ENCODE measurements at places on chromosomes 4 and X.

DNA sequence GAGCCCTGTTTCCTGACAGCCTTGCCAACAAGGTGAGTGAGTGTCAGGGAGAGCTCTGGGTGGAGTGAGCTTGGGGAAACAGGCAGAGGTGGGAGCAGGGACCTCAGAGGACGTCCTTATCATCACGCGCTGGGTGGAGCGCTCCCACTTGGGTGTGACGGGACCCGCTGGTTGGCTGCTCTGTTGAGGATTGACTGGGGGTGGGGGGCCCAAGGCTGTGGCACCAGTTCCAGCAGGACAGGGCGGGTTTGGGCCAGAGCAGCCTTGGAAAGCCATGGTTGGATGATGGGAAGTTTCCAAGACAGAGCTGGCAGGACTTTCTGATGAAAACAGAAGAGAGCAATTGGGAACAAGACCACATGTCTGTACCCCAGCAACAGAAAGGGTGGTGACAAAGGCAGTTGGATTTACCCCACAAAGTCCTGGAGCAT, 3.0 kb upstream of the PCGF3 start:
- DNase-seq: no peak

- peak; percentile 16 for DNase-seq
Observed at GRCh38 chr4:24657768-24658617, 73.6 kb upstream of the DHX15 start.

GRCh38 chrX:39855748-39856129, 242.0 kb downstream of the BCOR start:
- DNase-seq: peak; percentile 33

- DNase-seq: no peak
Observed at GRCh38 chr4:2798399-2799223, 5.7 kb downstream of the SH3BP2 start.

GRCh38 chrX:38313190-38313589, 14.1 kb downstream of the RPGR start:
- no peak for DNase-seq

- DNase-seq: no peak
Observed at GRCh38 chr4:125735102-125735501, 420.3 kb downstream of the FAT4 start.

- no peak for DNase-seq
Observed at GRCh38 chr4:26692014-26692726, 108.3 kb downstream of the TBC1D19 start.

DNA sequence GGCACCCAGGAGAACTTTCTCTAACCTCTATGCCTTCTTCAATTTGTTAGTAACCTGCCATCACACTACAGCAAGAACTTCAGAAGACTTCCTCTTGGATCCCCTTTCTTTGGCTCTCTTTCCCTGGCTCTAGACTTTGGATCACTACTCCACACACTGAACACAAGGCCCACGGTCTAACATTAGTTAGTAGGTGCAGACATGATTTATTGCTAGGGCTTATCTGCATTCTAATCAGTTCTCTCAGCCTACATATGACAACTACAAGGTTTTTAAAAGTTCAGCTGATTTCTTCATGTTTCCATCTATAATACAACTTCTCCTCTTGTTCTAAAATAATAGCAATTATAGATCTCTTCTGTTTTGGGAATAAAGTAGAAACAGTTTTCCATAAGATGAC, 209.1 kb upstream of the ANXA10 start:
- DNase-seq: no peak

- no peak for DNase-seq
Observed at GRCh38 chr4:91525621-91526020, 778.1 kb upstream of the GRID2 start.

GRCh38 chrX:111490688-111491087, 20.8 kb upstream of the SERTM2 start:
- DNase-seq: peak; percentile 23

DNA sequence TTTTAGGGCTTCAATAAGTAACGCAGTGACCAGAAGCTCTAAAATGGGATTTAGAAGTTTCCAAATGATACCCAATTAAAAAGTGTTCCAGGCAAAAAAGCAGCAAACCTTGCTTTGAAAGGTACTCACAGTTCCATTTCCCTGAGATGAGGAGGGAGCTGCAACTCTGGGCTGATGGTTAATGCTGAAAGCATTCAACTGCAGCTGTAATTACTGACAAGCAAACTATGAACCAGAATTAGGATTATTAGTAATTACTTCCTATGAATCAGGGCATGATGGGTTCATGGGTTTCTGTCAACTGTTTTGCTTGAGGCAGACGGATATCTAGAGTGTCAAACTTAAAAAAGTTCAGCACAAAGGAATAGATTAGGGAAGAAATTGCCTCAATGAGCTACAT, 357.4 kb downstream of the STIM2 start:
- DNase-seq: no peak

- no peak for DNase-seq
Observed at GRCh38 chr4:52573551-52573950, 85.5 kb downstream of the USP46 start.

DNA sequence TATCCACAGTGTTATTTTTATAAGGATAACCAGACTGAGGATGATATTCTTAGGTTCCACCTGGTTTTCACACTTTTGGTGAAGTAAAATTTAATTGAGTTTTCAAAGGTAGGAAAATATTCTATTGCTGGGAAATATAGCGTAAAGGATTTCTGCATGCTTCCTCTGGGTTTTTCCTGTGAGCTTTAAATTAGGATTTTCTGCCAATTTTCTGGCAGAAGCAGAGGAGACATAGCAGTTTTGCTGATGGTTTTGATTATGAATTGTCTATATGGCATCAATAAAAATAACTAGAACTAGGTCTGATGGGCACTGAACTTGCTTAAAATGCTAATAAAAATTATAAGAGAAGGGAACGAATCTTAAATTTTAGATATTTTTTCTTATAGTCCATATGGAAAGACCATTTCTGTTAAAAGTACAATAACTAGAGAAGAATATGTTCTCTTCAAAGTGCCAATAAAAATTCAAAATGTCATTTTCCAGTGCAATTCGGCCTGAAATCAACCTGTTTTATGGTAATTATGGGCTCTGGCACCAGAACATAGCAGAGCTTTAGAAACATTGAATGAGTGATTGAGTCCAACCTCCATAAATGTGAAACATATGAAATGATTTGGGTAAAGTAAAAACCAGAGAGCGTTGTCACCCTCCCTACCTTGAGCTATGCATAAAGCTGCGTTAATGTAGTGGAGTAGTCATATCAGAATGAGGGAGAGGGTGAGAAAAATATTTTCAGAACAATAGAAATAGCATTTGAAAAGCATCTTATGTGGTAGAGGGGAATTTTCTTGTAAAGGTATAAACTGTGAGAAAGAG, 279.7 kb downstream of the SPRY1 start:
- DNase-seq: no peak

DNA sequence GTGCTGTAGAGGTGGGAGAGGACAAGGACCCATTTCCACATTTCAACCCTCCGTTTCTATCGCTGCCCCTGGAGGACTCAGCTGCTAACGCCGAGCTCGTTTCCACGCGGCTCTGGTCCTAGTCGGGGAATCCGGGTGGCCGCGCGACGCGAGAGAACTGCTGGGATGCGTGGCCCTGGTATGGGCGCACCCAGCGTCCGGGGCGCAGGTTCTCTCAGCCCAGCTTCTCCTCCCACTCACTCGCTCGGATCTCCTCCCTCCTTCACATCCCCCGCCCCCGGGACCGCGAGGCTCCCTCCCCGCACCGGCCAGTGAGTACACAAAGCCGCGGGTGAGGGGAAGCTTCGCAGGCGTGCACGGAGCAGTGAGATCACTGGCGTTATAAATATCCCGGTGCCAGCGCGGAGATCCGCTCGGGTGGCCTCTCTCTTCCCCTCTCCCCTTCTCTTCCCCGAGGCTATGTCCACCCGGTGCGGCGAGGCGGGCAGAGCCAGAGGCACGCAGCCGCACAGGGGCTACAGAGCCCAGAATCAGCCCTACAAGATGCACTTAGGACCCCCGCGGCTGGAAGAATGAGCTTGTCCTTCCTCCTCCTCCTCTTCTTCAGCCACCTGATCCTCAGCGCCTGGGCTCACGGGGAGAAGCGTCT, at the start of gene FGF5:
FGF5 (plus strand) TSS at position 412 of the 649 bp plus-strand sequence; CDS start at position 573, 161 bp downstream.
- peak; percentile 76 for DNase-seq

- DNase-seq: no peak
Observed at GRCh38 chrX:34426334-34426733, 230.8 kb downstream of the TMEM47 start.

DNA sequence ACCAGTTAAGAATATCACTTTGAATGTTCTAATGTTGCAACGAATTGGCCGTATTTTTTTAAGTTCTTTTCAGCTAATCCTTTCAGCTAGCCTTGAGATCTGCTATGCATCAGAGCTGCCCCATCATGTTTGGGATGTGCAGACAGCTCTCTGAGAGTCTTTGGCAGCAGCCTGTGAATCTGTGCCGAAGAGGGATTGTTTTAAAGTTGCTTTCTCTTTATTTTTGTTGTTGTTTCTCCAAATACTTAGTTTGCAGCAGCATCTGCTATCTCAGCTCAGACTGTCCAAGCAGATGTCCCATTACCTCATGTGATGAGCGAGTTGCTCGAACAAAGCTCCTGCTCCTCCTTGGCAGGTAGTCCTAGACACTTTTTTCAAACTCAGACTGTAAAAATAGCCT, 1002.5 kb upstream of the INTU start:
- DNase-seq: no peak

DNA sequence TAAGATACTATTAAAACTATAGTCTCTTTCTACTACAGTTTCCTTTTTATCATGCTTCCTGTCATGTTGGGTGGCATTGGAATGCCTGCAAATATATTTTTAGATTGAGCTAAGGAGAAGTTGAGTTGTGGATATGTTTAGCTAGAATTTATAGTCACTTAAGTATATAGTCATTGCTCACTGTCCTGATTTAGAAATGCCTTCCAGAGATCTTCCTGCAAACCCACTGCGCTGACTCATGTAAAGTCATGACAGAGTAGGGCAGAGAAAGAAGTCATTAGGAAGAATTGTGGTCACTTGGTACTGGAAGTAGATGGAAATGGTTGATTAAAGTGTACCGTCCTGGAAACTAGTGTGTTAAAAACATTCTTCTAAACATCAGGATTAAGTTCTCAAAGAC, 490.3 kb upstream of the PABPC4L start:
- DNase-seq: no peak

GRCh38 chrX:132118358-132118757, 9.5 kb downstream of the FRMD7 start:
- no peak for DNase-seq
